ENCODE measurements at places on chromosomes 4 and X.

DNA sequence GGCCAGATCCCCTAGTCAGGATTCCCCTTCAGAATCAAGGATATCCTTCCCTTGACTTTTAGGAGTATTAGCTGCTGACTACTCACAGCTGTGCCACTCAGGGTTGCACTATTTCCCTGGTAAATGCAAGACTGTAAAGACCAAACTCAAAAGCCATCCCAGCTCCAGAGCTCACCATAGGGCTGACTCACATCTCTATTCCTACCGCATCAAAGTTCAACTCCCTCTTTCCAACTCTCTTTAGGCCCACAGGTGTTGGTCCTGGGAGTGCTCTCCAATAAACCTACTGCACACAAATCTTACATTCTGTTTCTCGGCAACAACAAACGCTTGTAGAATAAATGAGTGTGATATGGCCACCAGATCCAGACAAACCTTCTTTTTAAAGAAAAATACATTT lies 109.6 kb downstream of the PPP3CA start:
- no peak for DNase-seq

DNA sequence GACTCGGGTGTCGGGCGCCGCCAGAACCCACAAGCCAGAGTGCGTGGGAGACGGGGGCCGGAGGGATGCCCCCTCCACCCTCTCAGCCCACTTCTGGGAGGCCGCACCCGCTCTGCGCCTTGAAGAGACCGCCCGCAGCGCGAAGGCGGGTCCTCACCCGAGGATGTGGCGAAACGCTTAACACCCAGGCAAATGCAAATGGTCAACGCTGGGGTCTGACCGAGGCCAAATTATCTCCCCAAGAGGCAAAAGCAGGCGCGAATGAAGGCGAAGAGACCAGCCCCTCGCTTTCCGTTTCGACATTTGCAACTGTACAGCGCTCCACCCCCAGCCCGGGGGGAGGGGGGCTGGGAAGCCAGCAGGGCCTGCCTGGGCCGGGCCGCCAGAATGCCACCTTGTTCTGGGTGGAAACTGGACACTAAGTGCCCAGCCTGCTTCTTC lies 137.7 kb upstream of the ZIC3 start:
- no peak for DNase-seq

GRCh38 chrX:19670321-19670750 lies 155.0 kb upstream of the MAP3K15 start:
- DNase-seq: no peak

GRCh38 chrX:109742722-109743121 lies 9.7 kb upstream of the ACSL4 start:
- DNase-seq: no peak

- DNase-seq: no peak
These were observed 123.2 kb upstream of the SCML1 start for GRCh38 chrX:17613979-17614588.

DNA sequence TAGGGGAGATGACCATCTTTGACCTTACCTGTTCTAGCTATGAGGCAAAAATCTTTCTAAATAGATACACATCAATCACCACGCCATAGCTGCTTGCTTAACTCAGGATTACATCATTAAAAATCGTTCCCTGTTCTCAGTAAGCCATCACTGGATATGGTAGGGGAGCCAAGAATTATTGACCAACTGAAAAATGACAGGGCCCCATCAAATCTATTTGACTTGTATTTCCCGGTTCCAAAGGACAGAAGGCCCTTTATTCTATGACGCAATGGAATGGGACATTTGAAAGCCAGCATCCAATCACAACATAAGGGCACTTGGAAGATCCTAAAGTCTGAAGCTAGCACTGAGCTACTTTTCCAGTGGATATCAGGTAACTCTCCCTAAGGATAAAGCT lies 75.6 kb upstream of the NOCT start:
- DNase-seq: no peak

- DNase-seq: no peak
These were observed 408.8 kb upstream of the CNKSR2 start for GRCh38 chrX:20965270-20966044.

Measured in smooth muscle cell of the brain vasculature (primary cell).